ENCODE measurements at places on chromosomes 13 and 19. TPM values are rescaled to one million over a fixed set of nuclear protein-coding genes. Genes with fewer than 3 reads are reported as not detected.

KLF16 gene
- total RNA-seq, result 8.2 TPM

PLEKHA4 gene
- total RNA-seq, result 6.9 TPM

KIR2DL4 gene
- total RNA-seq, result not detected

CPB2 gene
- total RNA-seq, result not detected
